Keratinocyte (primary cell): ENCODE measurements at places on chromosomes 7 and 10. TPM values are rescaled to one million over a fixed set of nuclear protein-coding genes. Genes with fewer than 3 reads are reported as not detected.
A peak's percentile ranks its signal among the peaks of the same experiment; 100 is the strongest.

Gene LLCFC1
- polyA plus RNA-seq, result not detected in 3 replicates

DNA sequence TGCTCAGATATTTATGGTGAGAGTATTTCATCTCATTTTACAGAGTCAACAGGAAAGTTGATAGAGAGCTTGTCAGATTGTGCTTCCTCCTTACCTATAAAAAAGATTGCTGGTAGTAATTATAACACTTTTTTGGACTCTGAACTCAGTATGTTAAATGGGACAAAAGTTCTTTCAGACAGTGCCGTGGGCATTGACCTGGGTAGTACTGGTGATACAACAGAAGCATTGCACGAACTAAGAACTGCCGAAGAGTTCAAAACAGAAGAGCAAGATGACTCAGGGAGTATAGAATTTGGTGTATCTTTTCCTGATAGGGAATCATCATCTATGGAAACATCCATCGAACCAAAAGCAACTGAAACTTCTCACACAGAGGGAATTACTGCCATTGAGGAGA lies 58.6 kb downstream of the LOXL4 start:
- no peak for DNase-seq

DNA sequence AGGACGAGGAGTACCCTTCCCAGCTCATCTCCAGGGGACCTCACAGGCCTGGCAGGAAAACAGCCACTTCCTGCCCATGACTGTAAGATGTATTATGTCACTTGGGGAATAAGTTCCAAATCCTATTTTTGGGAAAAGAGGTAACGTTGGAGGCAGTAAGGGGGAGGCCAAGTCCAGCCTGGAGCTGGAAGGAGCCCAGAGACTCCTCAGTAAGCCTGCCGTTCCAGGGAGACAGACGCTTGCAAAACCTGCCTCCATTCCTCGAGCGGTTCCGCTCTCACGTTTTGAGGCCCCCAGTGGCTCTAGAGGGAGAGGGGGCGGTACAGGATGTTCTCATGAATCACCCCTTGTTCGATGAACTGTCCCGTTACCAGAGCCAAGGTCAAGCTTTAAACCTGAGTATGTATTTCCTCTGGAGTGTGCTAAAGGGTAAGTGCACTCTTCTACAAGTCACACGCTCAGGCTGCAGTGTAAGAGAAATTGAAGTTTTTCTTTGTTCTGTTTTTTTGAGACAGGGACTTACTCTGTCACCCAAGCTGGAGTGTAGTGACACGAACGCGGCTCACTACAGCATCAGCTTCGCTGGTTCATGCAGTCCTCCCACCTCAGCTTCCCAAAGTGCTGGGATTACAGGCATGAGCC lies 45.5 kb upstream of the CYTH3 start:
- DNase-seq, result no peak

Gene STMP1
- polyA plus RNA-seq, result 16.6 to 30.5 TPM (median 24.8 TPM) in 3 replicates

DNA sequence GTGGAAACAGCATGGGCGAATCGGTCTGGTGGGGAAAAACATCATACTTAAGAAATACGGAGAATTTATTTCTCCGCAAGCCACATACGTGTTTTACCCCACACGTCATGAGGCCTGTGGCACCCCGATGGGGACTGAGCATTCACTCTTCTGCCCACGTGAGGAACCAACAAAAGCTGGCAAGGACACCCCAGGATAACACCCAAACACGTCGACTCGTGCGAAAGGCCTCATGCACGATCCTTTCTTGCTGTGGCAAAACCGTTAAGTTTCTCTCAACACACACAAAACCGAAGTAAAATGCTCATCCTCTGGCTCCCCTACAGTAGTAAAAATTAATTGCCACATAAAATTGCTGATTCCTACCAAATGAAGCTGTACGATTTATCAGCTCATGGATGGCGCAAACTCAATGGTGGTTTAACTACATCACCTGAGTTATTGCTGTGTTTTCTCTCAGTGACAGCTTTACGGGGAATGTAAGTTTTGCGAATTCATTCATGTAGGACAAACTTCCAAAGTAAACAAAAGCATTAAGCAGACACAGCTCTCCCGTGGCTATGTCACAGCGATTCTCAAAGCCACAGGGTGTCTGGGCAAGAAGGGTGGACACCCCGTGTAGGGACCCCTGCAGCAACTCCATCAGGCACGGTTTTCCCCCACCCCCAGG lies 97.0 kb downstream of the CTBP2 start:
- DNase-seq, result no peak

- DNase-seq, result no peak
Observed at GRCh38 chr10:119542988-119543813, 682 bp upstream of the RGS10 start.

DNA sequence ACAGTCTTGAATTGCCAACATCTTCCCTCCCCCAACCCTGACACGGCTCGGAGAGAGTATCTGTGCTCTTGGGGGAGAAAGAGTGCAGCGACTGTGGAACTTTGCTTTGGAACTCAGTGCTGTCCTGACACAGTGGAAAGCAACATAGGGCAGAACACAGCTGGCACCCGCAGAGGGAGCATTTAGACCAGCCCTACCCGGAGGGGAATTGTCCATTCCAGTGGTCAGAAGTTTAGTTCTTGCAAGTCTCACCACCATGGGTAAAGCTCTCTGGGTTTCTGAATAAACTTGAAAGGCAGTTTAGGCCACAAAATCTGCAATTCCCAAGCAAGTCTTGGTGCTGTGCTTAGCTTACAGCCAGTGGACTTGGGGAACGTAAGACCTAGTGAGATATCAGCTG lies 34.9 kb downstream of the TFEC start:
- no peak for DNase-seq

Gene MOGAT3
- polyA plus RNA-seq, result not detected in 3 replicates

- DNase-seq, result no peak
Observed at GRCh38 chr10:91643700-91644099, 10.8 kb upstream of the PPP1R3C start.

- no peak for DNase-seq
Observed at GRCh38 chr10:53284615-53285182, 512.1 kb upstream of the MBL2 start.

GRCh38 chr10:79020605-79021004 lies 48.2 kb upstream of the ZMIZ1 start:
- no peak for DNase-seq

DNA sequence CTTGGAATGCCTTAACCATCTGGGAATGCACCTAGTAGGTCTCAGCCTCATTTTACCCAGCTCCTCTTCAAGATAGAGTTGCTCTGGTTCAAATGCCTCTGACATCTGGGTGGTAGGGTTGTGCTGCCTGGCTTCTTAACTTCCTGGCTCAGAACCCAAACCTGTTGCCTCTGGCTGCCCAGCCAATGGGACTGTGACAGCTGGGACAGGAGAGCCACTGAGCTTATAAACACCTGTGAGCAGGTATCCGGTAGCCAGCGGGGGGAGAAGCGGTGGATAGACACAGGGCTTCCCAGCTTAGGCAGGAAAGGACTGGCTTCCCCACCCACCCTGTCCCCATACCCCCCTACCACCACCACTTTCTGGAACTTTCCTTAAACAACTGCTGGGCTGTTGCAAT lies 115.8 kb upstream of the CARD11 start:
- DNase-seq, result no peak

DNA sequence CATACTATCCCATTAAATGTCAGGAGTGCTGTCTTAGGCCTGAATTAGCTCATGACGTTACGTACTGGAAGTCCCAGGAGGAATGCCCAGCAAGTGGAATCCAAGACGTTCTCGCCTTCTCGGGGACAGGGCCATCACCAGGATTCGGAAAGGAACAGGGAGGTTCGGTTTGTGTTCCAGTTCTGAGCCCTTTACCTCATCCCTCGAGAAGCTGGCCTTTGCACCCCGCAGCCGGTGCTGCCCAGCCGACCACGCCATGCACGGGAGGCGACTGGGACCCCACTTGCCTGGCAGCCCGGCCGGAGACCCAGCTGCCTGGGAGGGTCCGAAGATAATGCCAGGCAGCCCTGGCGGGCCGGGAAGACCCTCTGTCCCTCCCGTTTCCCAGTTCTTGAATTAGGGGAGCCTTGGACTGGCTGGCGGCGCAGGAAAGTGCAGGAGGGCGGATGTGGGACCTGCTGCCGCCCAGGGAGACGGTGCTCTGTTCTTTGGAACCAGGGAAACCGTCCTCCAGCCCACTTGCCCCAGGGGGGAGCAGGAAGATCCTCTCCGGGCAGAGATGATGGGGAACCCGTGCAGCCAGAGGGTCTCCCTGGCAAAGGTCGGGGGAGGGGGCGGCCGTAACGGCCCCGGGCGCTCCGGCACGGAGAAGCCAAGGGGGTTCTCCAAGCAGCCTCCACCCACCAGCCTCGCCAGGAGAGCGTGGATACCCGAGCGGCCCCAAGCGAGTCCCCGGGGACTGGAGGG lies 671 bp upstream of the CHST3 start:
- DNase-seq, result no peak

GRCh38 chr7:75033064-75033463 lies 40.5 kb downstream of the RCC1L start:
- no peak for DNase-seq

Gene RBM20
- polyA plus RNA-seq, result 0.01 to 0.04 TPM (median 0.01 TPM) in 3 replicates

Gene TUBAL3
- 1.5 to 2.6 TPM (median 2.6 TPM) in 3 replicates for polyA plus RNA-seq

DNA sequence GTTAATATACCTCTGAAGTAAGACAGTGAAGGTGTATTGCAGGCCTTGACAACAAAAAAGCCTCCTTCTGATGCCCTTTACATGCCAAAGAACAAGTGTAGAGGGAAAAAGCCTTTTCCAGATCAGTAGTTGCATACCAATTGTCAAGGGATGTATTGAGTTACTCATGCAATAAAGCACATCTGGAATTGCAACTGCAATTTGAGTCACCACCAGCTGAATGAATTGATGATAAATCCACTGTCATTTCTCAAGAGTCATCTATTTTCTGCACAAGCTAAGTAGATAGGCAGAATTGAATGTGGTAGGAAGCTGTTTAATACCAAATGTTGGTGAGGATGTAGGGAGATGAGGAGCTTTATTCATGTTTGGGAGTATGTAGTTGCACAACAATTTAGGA lies 325.9 kb upstream of the SMIM30 start:
- DNase-seq, result no peak

- DNase-seq, result no peak
Observed at GRCh38 chr7:4725014-4725849, 43.1 kb downstream of the FOXK1 start.

Gene FBXL13
- 0.19 to 0.24 TPM (median 0.20 TPM) in 3 replicates for polyA plus RNA-seq

GRCh38 chr7:77827999-77828398 lies 29.4 kb downstream of the PHTF2 start:
- no peak for DNase-seq

Gene HOXA10
- polyA plus RNA-seq, result 1.6 to 4.5 TPM (median 2.4 TPM) in 3 replicates

- no peak for DNase-seq
Observed at GRCh38 chr10:130000918-130001317, 36.8 kb upstream of the EBF3 start.

- no peak for DNase-seq
Observed at GRCh38 chr10:1229574-1229973, 173.4 kb downstream of the WDR37 start.

Gene SPDYE2B
- not detected in 3 replicates for polyA plus RNA-seq

Gene SPDYE6
- polyA plus RNA-seq, result not detected in 3 replicates

DNA sequence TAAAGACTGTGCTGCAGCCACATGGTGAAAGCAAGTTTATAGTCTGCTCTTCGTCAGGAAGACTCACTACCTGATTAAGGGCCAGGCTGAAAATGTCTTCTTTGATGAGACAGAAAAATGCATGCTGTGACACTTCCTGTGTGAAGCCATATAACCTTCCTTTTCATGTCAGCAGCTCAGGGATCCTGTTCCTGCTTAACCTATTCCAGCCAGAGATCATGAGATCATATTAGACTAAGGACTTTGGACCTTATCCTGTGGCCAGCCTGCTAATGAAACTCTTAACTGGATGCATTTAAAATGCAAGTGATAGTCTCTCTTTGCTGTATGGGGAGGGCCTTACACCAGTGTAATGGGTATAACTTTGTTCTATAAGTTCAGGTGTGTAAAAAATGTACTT lies 165.2 kb downstream of the PTEN start:
- DNase-seq, result no peak

Gene NPSR1
- polyA plus RNA-seq, result not detected in 3 replicates

DNA sequence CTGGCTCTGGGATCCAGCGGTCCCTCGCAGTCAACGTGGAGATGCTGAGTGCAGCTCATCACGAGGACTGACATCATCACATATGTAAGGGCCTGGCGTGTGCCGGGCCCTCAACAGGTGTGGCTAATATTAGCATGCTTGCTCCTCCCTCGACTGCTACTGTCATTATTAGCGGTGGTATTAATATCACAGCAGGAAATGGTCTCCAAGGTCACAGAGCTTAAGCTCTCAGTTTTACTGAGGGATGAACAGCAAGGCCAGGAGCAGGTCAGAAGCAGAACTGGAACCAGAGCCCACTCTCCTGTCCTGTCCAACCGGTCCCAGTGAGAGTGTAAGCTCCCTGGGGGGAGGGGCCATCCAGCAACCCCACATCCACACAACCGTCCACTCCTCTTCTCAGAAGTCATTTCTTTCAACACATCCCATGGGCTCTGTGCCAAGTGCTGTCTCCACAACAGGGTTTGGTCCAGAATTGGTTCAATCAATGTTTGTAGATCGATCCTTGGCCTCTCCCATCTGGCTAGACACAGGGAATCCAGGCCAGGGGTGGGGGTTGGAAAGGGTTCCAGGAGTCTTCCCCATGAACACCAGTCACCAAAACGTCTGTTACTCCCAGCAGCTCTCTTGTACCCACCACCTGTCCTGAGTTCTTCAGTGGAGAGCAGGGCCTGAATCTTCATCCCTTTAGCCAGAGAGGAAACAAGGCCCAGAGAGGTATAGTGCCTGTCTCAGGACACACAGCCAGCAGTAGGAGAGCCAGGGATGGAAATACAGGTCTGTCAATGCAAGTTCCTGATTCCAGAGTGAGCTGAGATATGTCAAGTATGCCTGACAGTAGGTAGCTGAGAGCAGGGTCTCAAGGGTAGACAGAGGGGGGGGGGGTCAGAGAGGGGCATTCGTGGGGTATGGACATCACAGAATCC lies 45.3 kb upstream of the ZMIZ1 start:
- DNase-seq, result no peak

DNA sequence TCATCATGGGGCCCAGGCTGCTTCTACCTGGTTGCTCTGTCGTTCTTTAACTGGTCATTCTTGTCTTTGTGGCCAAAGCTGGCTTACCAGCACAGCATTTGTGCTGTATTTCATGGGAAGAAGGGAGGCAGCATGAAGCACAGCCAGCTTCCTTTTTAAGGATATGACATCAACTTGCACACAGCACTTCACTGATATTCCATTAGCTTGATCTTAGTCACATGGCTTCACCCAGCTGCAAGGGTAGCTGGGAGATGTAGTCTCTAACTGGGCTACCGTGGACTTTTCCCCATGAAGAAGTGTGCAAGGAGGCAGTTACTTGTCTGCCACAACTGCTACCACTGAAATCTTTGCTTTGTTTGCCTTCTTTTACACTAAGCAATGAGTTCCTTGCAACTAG lies 525.2 kb downstream of the LRMDA start:
- DNase-seq, result no peak

Gene PLAU
- 201 to 814 TPM (median 262 TPM) in 3 replicates for polyA plus RNA-seq

GRCh38 chr7:116097365-116098009 lies 66.9 kb upstream of the TFEC start:
- DNase-seq, result peak; percentile 30

Gene AGR3
- polyA plus RNA-seq, result not detected in 3 replicates

- DNase-seq, result no peak
Observed at GRCh38 chr10:112949143-112949823, 764 bp upstream of the TCF7L2 start.

Gene ARID5B
- 5.1 to 7.0 TPM (median 5.4 TPM) in 3 replicates for polyA plus RNA-seq

Gene EVX1
- polyA plus RNA-seq, result not detected in 3 replicates
